ENCODE measurements at places on chromosomes 5 and 9.

DNA sequence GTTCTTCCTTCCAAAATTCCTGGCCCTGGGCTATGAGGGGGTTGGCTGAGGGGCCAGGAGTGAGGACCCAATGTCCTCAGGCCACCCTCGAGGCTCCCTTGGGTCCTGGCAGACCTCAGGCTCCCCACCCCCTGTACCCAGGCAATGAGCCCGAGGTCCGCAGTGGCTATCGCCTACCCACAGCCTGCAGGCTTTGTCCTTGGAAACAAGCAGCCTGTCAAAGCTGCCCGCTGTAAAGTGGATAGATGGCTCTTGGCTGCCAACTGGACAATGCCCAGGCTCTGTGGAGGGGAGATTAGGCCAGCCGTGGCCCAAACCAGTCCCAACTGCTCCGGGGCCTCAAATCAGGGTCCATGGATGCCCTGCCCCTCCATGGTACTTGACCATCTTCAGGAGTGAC is 2.2 kb upstream of the ADGRD2 start:
- DNase-seq, result no peak

DNA sequence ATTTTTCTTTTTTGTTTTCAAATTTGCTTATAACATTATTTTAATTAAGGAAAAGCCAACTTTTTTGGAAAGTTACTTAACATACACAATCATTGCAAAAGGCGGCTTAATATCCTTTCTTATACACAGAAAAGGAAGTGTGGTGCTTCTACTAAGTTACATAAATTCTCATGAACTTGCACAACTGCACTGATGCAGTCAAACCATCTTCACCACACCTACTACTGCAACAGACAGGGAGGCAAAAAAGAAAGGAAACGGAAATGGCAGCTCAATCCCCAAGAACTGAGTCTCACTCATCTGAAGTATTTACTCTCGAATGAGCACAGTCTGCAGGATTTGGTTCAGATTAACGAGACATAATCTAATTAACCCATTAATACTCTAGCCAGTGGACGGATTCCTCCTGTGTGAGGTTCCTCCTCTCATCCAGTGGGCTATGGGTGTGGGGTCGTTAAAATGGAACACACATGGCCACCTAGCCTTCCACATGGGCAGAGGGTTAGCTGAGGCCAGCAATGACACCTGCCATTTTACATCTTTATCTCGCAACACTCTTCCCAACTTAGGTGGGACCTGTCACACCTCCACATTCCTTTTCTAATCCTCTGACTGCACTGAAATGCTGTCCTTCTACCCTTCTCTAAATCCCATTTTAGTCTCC is 30.0 kb downstream of the GOLM1 start:
- DNase-seq, result peak; percentile 81

- DNase-seq, result no peak
Measured at GRCh38 chr9:12817702-12818101, 42.9 kb downstream of the LURAP1L start.

DNA sequence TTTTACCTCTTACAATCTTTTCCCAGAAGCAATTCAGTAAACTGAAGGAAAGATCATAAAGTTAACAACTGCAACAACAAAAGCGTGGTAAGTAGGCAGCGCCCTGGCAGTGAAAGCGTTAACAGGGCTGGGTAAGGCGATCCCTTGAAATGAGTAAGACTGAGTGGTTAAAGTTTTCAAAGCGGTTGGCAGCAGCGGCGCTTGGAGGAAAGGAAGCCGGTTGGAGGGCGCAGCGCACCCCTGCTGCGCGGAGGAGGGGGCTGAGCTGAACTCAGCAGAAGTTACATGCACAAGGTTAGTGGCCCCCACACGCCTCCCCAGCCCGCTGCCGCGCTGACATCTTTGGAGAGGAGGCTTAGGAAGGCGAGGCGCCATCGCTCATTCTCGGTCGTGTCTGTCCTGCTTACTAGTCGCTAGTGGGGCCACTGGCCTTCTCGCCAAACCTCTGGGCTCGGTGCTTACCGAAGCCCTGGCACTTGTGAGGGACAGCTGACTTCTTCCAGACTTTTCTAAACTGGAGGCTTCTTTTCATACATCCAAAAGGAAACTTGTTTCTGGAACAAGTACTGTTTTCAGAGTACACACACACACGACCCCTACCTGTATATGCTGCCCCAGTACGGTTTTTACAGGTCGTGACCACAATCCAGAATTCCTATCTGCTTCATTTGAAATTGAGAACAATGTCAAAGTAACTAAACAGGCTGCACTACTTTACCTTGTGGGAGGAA is at the start of gene SH3RF2:
SH3RF2 (plus strand) TSS at position 178 of the 731 bp plus-strand sequence. CDS start 1,351 bp downstream, outside the sequence.
- DNase-seq, result peak; percentile 85

DNA sequence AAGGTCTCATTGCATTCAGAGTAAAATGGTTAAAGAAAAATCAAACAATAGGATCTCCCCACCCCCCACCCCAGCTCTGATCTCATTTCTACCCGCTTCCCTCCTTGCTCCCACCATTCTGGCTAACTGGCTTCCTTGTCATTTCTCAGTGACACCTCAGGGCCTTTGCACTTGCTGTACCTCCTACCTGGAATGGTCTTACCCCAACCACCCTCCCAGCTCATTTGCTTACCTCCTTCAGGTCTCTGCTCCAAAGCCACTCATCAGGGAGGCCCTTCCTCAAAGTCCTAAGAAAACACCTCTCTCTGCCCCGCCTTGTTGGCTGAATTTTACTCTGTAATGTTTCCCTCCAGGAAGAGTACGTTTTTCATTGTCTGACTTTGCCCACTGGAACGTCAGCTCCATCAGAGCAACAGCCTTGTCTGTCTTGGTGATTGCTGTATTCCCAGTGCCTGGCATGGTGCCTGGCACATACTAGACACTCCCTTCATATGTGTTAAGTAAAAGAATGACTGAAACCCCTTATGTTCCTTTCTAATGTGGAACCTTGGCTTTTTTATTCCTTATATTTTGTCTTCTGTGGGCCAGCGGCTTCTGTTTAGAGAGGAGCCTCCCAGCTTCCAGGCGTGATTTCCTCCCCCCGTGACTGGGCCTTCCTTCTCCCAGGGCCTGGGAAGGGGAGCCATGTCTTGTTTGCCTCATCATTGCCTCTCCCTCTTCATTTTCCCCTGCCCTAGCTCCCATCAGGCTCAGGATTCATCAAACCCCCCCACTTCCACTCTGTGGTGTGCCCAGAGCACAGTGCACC is 26.9 kb downstream of the NEURL1B start:
- no peak for DNase-seq

DNA sequence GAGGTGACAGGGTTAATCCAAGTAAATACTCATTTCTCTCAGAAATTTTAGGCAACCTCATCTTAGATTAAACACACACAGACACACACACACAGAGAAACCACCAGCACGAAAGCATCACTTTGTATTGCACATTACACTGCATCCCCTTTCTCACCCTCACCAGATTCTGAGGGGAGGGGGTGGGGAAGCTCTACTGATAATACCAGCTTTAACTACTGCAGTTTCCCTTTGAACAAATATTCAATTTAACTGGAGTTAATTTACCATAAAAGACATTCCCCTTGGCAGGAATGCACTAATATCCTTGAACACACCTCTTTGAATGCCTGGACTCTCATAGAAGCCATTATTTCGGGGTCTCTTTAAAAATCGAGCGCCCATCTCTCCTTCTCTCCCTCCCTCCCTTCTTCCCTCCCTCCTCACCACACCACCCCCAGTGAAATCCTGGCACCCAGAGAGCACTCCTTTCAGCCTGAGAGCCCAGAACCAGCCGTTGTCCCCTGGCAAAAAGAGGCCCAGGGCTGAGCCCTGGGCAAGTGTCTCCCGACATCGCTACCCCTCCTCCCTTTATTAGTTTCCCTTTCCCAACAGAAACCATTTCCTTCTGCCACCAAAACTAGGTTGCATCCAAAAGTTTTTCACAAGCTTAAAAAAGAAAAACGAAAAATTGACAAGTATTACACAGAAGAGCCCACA is 2.8 kb upstream of the NFIB start:
- no peak for DNase-seq

- DNase-seq, result no peak
Measured at GRCh38 chr5:168995024-168995423, 305.9 kb downstream of the SLIT3 start.

GRCh38 chr9:99092643-99093491 is 12.0 kb upstream of the TGFBR1 start:
- no peak for DNase-seq

All from Kasumi-1 (cell line).